GM04503 (cell line): ENCODE measurements at places on chromosomes 5 and 9.

DNA sequence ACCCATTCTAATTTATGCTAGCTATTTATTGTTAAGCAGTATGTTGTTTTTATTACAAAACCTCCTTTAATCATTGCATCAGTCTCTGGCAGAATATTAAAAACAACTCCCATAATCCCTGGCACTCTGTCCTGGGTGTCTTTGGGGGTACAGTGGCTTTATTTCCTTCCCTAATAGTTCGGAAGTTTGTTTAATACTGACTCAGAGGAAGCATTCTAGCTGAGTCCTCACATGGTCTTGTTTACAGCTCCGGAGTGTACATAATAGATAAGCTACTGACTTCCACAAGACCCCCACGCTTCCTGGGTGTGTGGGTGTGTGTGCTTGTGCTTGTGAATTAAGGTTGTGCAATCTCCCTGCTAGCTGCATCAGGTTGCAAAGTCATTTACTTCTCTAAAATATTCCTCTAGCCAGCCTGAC lies 149.8 kb upstream of the CDKN2B start:
- no peak for DNase-seq

DNA sequence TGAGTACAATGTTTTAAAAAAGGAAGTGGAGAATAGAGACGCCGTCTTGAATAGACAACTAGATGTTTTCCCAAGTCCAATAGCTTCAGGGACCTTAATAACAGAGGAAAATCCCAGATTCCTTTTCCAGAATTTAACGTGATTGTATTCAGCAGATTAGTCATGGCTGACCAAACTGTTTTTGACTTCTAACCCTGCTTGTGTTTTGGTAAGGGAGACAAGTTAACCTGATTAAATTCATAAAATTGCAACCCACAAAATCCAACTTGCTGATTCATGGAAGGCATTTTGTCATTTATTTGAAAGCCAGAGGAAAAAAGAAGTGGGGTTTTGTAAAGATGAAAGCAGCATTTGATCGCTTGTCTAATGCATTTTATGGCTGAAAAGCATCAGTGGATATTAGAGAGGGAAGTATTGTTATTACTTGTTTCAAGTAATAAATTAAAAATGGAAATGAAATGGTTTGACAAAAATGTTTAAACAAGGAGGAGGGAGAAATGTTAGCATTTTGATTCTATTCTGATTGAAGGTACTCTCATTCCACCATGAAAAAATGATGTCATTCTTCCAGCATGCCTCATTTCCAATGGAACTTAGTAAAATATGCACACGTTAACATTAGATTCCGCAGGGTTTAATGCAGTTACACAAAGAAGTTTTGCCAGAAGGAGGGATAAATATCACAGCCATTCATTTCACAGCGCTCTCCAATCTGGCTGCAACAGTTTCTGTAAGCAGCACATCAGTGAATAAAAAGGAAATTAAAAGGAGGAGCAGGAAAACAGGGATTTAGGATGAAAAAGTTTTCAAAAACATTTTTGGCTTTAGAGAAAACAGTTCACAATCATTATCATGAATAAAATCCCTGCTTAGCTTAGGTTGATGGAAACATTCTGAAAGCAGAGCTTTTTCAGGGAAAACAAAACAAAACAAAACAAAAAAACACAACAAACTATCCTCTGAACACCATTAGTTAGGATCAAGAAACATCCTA lies 314.7 kb downstream of the PRR16 start:
- DNase-seq: peak; percentile 50

DNA sequence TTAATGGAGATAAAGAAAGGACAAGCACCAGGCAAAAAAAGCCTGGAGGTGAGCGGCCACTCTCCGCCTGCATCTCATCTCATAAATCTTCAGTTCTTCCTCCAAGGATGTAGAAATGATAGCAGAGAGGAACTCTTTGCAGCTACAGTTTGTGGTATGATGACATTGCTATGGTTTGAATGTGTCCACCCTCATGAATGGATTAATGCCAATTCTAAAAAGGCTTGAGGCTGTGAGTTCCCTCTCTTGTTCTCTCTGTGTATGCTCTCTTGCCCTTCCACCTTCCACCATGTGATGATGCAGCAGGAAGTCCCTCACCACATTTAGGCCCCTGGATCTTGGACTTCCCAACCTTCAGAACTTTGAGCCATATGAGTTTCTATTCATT lies 126.4 kb downstream of the SPOCK1 start:
- DNase-seq: no peak

GRCh38 chr5:122064992-122065391 lies 13.1 kb downstream of the LOX start:
- DNase-seq: no peak

DNA sequence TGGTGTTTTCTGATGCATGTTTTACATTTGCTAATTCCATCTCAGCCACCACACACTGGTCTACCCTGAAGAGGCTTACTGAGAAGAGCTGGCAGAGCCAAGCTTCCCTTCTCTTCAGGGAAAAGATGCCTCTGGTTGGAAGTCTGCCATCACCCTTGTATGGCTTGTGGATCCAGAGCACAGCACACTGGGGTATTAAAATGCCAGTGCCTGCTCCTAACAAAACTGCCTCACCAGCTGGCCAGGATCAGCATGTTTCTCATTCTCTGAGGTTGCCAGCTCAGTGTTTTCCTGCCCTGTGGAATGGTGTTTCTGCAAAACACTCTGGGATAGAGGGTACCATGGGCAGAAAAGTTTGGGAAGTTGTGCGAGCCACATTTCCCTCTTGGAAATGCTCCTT lies 31.6 kb upstream of the ZNF618 start:
- no peak for DNase-seq

- DNase-seq: no peak
Observed at GRCh38 chr5:61768692-61769281, 436.7 kb downstream of the ZSWIM6 start.

DNA sequence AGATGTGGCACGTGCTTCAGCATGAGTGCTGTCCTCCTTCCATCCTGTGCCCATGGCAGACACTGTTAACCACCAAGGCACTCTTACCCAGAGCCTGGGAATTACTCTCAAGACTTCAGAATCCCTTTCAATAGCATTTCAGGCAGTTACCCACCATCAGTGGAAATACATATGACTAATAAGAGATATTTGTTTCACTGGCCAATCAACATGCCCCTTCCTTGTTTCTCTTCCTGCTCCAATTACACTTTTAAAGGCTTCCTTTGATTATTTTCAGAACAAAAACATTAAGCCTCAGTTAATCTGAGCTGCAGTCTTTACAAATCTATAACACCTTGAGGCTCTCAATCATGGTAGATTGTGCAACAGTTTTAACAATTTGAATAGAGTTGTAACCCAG lies 70.8 kb downstream of the PRELID2 start:
- DNase-seq: no peak
